ENCODE measurements at places on chromosomes 12 and 14.

DNA sequence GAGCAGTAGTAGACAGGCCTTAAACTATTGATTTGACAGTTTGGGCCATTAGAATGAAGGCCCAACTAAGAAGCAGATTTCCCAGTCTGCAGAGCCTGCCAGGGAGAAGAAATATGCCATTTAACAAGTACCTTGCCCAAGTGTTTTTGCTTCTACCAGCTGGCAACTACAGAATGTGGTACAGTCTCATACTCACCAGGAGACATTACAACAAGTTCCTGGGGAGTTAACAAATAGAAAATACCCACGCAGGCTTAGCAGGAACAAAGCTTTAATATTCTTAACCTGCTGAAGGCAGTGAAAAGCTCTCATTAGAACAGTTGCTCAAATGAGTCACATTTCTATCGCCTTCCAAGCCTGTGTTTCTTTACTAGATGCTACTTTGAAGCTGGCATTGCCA, 241.0 kb downstream of the TMEM117 start:
- no peak for DNase-seq

DNA sequence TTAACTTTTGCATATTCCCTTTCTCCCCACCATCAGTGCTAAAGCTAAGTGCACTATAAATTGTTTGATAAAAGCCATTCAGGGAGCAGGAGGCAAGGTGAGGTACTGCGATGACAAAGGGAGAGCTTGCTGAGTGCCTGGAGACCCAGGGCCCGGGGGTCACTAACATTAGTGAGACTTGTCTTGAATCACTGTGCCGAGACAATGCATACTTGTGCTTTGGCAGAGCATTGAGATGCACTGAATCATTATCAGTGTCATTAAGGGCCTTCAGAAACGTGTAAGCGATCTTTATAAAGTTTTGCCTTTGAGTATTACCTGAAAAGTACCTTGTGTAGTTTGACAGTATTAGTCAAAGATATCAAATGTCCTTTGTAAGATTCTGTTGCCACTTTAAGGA, 447.5 kb downstream of the PCNX1 start:
- DNase-seq = no peak

DNA sequence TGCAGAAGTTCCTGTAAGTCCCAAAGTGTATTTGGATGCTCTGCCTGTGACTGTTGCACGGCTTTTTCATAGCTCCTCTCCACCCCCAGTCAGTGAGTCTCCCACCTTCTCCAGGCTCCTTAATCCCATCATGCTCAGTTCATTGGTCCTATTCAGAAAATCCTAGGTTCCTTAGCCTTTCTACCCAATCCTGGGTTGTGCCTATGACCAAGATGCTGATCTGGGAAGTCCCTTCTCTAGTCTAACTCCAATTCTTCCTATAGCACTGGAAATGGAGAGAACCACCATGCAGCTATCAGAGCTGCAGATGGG, 7.7 kb downstream of the CISTR start:
- DNase-seq = no peak

DNA sequence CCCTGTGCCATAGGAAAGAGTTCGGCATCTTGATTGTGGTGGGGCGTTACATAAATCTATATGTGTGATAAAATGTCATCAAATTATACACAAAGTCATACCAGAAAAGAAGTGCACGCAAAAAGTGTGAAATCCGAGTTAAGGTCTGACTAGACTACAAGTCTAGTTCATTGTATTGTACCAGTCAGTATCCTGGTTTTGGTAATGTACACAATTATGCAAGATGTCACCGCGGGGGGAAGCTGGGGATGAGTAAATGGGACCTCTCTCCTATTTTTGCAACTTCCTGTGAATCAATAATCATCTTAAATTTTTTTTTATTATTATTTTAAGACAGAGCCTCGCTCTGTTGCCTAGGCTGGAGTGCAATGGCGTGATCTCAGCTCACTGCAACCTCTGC, 43.2 kb upstream of the BCL11B start:
- no peak for DNase-seq

DNA sequence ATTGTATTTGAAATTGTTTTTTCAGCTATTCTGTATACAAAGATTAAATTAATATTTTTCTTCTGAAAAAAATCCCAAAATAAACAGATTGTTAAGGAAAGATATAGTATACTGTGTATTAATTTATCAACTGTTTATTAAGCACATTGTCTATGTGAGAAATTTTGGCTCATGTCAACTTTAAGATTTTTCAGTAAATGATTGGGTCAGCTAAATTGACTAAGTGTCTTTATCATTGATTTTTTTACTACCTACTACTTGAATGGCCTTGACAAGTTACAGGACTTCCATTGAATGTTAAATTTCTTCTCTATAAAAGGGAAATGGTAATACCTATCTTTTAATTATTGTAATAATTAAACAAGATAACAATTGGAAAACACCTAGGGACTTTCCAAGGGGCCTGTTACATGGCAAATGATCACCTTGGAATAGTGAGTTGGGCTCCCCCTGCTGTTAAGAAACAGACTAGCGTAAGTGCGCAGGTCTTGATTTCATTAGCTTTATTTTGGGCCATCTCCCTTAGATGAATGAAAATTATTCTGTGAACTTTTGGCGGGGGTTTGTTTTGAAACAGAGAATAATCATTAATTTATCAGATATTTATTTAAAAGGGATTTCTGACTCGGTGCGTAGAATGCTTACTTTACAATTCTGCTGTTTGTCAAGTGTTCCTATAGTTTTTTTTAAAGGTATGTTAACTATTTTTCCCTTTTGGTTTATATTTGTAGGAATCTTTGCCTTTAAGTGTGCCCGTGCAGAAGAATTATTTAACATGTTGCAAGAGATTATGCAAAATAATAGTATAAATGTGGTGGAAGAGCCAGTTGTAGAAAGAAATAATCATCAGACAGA, 14.5 kb upstream of the CCT2 start:
- DNase-seq = peak; percentile 30

DNA sequence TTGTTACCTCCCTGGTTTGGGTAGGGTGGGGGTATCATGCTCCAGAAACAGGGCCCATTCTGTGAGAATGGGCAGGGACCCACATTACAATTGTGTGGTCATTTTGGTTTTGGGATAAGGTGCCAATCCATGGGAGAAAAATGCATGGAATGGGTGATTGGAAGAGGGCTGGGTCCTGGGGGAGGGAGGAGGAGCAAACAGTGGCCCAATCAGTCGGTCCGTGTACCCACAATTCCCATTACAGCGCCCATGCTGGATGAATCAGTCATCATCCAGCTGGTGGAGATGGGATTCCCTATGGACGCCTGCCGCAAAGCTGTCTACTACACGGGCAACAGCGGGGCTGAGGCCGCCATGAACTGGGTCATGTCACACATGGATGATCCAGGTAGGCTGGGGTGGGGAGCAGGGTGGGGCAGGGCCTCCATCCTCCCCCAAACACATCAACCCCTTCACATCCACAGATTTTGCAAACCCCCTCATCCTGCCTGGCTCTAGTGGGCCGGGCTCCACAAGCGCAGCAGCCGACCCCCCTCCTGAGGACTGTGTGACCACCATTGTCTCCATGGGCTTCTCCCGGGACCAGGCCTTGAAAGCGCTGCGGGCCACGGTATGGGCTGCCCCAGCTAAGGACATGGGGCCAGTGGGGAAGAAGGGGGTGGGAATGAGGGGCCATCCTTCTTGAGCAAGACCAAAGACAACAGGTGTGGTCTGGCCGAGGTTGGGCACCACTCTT, 3.6 kb upstream of the TPI1 start:
- no peak for DNase-seq

- DNase-seq = no peak
These were observed 17.3 kb downstream of the KLRK1 start for GRCh38 chr12:10372559-10372958.

DNA sequence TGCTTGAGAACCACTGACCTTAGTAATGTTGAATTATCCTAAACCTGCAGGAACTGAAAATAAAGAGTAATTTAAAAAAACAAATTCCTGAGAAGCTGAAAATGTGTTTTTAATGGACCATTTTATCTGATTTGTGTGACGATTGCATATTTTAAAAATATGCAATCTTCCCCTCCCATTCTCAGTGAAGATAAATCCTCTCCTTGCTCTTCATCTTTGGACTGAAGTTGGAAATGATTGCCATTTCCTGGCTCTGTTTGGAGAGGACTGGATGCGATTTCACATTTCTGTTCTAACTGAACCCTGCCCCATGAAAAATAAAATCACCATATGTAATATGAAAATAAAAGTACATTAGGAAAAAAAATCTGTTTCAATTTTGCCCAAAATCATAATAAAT, 216.3 kb downstream of the SLC6A15 start:
- DNase-seq = no peak

- DNase-seq = no peak
These were observed 12.5 kb downstream of the KRT8 start for GRCh38 chr12:52892207-52892852.

- no peak for DNase-seq
These were observed 8.4 kb upstream of the PNMA1 start for GRCh38 chr14:73722581-73722980.

- no peak for DNase-seq
These were observed 168.7 kb upstream of the TMCC3 start for GRCh38 chr12:94819011-94819410.

GRCh38 chr12:79250186-79250585, 385.6 kb downstream of the SYT1 start:
- no peak for DNase-seq

DNA sequence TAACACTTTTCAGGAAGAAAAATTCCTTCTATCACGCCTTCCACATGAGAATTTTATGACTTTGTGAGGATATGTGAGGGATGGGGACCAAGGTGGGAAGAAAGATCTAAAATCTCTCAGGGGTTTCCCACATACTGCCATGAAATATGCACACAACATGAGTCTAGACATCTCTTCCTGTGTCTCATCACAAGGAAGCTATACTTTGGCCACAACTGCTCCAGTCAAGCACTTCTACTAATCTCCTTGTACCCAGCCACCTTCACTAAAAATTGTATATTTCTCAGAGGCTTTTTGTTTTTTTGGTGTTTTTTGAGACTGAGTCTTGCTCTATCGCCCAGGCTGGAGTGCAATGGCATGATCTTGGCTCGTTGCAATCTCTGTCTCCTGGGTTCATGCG, 3.2 kb downstream of the OSBPL8 start:
- DNase-seq = no peak

DNA sequence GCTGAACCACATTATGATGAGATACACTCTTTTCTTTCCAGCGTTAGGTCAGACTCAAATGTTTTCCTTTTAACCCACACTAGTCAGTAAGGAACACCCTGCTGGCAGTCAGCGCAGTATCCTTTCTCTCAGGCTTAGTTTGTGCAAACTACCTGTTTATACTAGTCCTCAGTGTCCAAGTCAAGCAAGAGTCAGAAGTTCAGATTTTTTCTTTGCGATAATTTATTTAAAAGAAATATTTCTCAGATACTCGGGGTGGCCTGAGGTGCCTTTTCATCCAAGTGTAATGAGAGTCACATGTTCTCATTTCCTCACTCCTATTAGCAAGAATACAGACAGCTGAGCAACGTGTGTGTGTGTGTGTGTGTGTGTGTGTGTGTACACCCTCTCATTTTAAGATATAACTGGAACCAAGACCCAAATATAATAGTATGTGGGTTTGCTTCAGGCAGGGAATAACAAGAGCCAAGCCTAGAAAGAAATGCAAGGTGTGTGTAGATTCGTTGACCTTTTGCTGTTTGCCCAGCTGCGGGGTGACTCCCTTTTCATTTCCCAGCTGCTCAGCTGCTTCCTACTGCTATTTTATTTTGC, 182.7 kb downstream of the KICS2 start:
- DNase-seq = no peak

GRCh38 chr12:12349711-12350665, at the start of gene MANSC1:
TSS of gene MANSC1 (minus strand) at chr12:12350242. CDS start at chr12:12343314, 6,928 bp downstream.
- DNase-seq = no peak

DNA sequence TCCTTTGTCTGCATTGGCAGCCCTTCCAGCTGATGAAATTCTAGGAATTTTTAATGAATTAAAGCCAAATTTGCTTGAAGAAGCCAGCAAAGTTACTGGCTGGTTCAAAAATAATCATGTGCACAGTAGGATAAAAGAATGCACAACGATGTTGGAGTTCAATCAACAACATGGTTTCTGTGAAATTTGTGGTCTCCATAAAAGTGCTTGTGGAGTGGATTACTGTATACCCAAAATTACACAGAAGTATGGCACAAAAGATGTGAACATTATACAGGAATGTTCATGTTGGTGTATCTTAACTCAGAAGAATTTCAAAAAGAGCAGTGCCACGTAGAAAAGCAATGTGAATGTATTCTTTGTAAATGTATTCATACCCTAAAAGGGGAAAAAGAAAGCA, 105.0 kb upstream of the METAP2 start:
- no peak for DNase-seq

GRCh38 chr14:24411443-24412389, 12.9 kb downstream of the NYNRIN start:
- DNase-seq = no peak

- no peak for DNase-seq
These were observed 22.1 kb upstream of the AQP2 start for GRCh38 chr12:49928471-49928870.

DNA sequence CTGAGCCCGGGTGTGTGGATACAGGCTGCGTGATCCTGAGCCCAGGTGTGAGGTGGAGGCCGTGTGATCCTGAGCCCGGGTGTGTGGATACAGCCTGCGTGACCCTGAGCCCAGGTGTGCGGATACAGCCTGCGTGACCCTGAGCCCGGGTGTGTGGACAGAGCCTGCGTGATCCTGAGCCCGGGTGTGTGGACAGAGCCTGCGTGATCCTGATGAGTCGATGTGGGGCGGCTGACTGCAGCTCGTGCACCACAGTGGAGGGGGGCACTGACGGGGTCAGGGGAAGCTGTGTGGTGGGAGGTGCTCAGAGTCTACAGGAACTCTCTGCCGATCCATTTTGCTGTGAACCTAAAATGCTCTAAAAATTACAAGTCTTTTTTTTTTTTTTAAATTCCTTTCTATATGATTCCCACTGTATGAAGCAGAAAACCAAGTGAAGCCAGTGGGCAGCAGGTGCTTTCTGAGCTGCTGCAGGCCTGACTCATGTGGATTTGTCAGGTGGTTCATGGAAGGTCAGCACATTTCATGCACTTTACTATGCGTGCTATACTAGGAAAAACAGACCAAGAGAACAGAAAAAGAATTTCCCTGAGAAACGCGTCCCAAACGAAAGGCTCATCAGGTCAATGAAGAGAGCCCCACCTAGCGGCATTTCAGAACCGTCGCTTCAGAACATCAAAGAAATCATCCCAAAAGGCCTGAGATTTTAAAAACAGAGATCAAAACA, 19.3 kb downstream of the BRF1 start:
- peak; percentile 14 for DNase-seq

GRCh38 chr12:121996050-121996944, 25.4 kb upstream of the BCL7A start:
- no peak for DNase-seq

Data from SK-N-MC (cell line).